AG09319 (cell line): ENCODE measurements at places on chromosomes 2 and 18.

DNA sequence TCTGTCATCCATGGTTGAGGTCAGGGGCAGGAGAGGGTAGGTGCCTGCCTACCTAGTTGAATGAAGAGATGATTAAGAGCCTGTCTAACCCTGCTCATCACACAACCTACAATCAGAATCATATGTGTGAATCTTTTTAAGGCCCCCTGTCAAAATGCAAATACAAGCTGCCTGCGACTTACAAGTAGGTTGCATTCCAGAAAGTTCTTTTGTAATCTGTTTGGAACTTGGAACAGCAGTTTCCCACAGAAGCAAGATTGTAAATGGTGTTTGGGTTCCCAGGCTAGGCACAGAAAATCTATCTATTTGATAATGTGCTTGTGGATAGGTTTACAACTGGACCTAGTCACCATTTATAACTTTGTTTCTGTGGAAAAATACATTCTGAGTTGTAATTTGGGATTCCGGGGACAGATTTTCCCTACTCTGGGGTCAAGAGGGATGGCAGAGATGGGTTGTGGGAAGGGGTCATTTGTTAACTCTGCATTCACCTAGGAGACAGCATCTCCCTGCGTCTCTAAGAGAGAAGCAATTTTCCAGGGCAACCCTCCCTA is 4.4 kb downstream of the LIPG start:
- DNase-seq, result no peak

DNA sequence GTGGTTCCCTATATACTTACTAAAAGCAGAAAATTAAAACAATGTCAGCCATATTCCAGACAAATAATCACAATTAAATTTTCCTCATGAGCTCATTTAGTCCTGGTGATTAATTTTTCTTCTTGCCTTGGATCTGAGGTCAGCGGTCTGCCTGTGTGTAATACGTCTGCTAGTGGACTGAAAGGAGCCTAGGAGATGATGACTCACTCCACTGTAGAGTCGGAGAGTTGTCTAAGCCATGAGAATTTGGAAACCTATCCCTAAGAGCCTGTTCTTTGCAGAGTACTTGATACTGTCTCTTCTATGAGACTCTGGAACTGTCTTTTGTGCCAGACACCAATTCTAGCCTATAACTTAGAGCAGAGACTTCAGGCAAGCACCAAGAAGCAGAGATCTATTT is 94.2 kb upstream of the RAB27B start:
- DNase-seq, result peak; percentile 44

DNA sequence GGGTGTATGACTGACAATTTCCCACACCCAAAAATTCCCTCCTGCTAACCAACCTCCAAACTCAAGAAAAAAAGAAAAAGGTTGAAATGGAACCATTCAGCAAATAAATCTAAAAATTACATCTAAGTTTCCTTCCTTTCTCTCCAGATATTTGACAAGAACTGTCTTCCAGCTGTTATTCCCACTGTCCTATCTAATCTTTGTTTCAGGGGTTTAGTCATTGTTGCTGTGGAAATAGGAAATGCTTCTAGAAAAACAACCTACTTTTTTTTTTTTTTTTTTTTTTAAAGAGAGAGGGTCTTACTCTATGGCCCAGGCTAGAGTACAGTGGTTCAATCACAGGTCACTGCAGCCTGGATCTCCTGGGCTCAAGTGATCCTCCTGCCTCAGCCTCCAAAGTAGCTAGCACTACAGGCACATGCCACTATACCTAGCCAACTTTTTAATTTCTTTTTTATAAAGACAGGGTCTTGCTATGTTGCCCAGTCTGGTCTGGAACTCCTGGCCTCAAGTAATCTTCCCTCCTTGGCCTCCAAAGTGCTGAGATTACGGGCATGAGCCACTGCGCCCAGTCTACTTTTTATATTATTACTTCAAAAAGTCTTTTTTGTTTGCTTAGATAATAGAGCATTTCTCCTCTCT is 88.1 kb downstream of the ITSN2 start:
- no peak for DNase-seq

DNA sequence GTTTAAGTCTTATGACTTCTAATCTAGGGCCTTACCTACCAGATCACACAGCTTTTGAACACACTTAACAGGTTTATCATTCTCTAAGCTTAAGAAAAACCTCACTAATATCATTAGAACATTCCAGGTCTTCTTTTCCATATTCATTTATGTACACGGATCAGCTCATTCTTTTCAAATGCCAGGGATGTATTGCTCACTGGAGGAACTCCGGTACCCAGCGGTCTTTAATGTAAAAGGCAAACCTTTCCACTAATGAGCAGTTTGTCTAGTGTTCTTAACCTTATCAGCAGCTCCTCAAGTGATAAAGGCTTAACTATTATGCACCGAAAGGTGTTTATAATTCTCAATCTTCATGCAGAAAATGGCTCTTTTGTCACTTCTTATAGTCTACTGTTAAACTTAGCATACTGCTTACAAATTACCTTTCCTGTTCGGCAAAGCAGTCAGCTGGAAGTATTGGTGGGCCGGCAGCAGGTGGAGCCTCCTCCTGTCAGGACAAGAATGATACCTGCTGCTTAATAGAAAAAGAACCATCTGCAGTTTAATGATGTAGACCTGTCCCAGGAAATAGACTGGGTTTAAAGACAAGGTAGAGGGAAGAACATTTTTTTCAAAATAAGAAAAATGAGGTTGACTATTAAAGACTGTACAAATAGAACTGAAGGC is 142.7 kb downstream of the FIGN start:
- DNase-seq, result no peak

- DNase-seq, result no peak
Observed at GRCh38 chr2:189995679-189996078, 66.8 kb downstream of the MSTN start.

DNA sequence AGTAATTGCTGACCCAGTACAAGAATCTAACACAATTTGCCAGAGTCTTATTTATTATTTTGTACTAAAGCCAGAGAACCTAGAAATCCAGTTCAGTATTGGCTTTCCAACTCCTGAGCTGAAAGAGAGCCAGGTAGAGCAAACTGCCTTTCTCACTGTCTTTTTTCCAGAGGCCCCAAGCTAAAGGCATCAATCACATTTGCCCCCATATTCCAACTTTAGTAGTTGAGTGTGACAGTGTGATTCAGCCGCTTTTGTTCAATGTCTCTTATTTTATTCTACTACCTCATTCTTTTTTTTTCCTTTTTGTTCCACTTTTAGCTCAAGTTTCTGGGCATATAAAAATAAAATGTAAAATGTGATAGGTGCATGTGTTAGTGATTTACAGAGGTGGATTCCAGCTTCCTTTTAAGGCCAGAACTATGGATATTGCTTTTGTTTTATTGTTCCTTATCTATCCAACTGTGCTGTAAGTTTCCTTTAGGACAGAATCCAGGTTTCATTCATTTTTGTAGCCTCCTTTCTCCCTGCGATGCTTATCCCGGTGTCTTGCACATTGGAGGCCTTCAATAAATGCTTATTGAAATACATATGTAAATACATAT is 153.0 kb downstream of the ZEB2 start:
- DNase-seq, result no peak

GRCh38 chr2:215699700-215700538 is 264.1 kb upstream of the FN1 start:
- DNase-seq, result no peak

GRCh38 chr2:68244456-68244855 is 7.9 kb downstream of the PPP3R1 start:
- DNase-seq, result no peak

GRCh38 chr18:14970027-14970426 is 222.1 kb downstream of the ANKRD30B start:
- peak; percentile 34 for DNase-seq
